Lung microvascular endothelial cell (primary cell): ENCODE measurements at places on chromosomes 6 and 20. TPM values are rescaled to one million over a fixed set of nuclear protein-coding genes. Genes with fewer than 3 reads are reported as not detected.

DNA sequence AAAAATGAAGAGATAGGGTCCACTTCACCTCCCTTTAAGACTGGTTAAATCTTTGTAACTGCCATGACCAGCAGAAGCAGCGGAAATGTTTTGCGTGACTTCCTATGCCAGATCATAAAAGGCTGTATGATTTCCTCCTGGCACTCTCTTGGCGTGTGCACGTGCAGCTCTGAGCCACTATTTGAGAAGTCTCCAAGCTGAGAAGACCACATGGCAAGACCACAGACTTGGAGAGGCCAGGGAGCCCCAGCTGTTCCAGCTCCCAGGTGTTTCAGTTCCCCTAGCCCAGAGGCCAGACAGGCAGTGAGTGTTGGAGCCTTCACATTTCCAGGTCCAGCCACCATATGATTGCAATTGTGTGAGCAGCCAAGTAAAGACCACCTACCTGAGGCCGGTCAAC lies 259.3 kb upstream of the RIN2 start:
- no peak for DNase-seq

The TSHZ2 gene
- total RNA-seq, result 0.22 and 4.0 TPM in 2 replicates

DNA sequence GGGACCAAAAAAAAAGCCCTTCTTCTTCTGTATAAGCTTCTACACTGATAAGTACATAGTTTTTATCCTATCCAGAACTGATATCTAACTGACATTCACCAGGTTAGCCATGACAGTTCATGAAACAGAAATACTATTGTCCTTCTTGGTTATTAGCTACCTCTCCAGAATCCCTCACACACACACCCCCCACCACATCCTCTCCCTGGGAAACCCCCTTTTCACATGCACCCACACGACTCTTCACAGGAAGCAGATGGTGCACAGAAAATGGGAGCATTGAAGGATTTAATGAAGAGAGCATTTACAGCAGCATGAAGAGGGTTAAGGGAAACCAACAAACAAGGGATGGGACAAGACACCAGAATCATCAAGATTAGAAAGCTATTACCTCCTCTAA lies 88.9 kb downstream of the FHL5 start:
- no peak for DNase-seq

DNA sequence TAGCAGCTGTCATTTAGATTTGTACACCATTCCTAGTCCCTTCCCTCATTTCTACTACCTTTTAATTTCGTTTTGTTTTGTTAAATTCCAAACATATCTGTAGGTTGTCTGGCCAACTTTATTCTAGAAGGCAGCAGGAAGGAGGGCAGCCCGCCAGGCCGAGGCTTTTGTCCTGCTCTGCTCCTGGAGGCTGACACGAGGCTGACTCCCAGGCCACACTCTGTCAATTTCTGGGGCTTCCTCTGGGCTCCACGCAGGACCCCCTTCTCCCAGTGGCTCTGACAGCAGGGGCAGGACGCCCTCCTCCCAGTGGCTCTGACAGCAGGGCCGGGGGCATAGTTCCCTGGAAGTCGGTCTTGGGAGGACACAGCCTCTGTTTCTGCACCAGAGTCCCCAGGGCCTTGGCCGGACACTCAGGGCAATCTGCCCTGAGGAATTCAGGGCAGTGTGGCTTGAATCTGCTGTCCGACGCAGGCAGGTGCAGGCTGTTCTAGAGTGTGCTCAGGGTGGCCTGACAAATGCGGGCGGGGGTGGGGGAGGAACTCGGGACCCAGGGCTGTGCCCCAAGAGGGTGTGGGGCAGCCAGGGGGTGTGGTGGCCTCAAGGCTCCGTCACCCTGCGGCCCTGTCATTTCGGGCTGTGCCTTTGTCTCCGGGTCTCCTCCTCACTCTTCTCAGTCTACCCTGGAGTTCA lies 11.8 kb downstream of the SMOC2 start:
- no peak for DNase-seq

DNA sequence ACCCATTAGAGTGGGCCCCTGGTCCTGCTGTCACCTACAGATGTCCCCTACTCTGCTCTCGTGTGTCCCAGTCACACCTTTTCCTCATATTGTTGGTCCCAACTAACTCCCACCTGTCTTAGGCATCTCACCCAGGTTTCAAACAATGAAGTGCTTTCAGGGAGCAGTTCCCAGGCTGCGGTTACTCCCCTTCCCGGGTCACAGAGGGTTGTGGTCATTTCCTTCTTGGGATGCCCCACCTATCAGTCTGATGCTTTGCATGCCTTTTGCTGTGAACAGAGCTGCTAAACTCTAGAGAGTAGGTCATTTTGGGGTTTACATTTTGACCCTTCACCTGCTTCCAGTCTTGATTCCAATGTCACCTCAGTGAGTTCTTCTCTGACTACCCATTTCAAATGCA lies 181.6 kb downstream of the CDC5L start:
- no peak for DNase-seq

DNA sequence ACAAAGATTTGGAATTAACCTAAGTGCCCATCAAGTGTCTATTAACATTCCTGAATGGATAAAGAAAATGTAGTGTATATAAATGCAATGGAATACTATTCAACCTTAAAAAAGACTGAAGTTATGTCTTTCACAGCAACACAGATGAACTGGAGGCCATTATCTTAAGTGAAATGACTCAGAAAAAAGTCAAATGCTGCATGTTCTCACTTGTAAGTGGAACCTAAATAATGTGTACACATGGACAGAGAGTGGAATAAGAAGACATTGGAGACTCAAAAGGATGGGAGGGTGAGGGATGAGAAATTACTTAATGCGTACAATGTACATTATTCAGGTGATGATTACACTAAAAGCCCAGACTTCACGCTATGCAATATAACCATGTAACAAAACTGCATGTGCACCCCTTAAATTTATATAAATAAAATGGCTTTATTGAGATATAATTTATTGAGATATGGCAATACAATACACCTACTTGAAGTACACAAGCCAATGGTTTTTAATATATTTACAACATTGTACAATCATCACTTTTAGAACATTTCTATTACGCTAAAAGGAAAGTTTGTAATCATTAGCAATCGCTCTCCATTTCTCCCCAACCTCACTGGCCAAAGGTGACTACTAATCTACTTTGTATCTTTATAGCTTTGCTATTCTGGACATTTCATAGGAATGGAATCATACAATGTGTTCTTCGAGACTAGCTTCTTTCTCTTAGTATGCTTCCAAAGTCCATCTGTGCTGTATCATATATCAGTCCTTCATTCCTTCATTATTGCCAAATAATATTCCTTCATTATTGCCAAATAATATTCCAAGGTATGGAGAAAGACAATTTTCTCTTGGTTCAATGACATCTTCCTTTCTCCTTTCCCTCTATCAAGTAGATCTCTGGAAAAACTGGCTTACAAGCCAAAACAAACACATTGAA lies 5.8 kb downstream of the STX7 start:
- no peak for DNase-seq

DNA sequence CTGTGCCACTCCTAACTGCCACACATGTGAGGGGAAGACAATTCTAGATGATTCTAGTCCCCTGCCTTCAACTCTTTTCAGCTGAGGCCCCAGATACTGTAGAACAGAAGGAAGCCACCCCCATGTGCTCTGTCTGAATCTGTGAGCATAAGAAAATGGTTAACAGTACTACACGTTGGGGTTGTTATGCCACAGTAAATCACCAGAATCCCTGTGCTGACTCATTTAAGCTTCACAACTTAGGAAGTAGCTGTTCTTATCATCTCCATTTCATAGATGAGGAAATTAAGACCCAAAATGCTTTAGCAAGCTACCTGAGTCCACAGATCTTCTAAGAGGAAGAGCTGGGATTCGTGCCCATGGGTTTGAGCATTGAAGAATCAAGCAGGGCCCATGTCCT lies 27.4 kb upstream of the SCRT2 start:
- DNase-seq, result no peak

DNA sequence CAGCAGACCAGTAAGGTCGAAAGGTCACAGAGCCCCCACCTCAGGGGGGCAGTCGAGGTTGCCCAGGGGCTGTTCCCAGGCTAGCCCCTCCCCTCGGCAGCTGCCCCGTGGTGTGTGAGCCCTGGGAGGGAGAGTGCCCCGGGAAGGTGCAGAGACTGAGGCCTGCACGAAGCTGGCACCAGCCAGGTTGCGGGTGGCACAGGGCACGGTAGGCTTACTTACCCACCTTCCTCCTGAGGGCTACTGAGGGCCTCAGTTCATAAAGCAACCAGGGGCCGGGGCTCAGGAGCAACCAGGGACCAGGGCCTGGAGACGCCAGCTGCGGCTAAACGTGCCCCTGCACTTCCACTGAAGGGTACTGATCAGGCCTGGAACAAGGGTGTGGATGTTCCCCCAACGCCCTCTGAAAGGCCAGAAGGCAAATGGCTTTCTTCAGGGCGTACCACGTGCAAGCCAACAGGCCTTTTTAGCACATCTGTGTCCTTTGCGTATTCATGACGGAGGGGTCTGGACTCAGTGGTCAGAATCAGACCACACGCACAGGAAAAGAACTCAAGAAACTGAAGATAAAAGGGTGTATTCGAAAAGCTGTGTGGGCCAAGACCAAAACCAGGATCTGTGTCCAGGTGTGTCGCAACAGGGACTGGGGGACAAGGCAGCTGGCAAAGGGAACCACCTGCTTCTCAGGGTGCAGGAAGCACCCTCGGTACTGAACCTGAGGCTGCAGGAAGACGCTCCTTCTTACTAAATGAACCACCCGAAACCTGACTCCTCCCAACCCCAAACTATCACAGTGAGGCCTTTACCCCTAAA lies 24.5 kb upstream of the TCFL5 start:
- no peak for DNase-seq

The HCRTR2 gene
- not detected in 2 replicates for total RNA-seq
